Right lung (tissue), 10 donors: ENCODE measurements at places on chromosomes 3 and 15. TPM values are rescaled to one million over a fixed set of nuclear protein-coding genes. Genes with fewer than 3 reads are reported as not detected.

AQP9 gene
- polyA plus RNA-seq = 0.28 TPM

TGM4 gene
- polyA plus RNA-seq = 0.09 TPM

SLC22A13 gene
- 0.10 TPM for polyA plus RNA-seq

CLDN18 gene
- polyA plus RNA-seq = 59.9 TPM

TMEM202 gene
- not detected for polyA plus RNA-seq
